Nucleus accumbens (tissue), 56 donors: ENCODE measurements at places on chromosomes 13 and 19.

DNA sequence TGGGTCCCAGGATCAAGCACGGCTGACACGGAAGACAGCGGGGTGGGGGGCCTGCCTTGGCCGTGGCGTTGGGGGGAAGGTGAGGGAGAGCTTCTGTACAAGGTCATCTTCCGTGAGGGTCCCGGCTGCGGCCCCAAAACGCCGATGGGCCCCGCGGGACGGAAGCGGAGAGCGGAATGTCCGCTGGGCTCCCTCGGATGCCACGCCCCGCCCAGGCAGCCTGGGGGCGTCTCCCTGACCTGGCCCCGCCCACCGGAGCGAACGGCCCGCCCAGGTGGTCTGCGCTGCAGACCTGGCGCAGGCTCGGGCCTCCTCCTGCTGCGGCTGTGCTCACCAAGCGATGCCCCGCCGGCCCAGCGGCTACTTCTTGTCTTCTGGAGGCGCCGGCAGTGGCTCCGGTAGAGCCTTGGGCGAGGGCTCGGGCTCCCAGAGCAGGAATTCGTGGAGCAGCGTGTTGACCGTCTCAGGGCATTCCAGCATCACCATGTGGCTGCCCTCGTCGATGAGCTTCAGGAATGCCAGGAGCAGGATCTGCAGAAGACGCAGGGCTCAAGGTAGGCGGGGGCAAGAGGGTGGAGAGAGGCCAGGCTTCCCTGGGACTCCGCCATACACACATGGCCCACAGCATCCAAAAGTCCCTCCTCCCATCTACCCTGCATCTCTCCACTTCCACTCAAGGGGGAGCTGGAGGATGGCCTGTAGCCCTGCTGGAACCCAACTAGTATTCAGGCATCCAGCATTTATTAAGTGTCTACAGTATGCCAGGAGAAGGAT, 10.7 kb downstream of the ABHD8 start:
- peak; percentile 63 for DNase-seq

GRCh38 chr13:27463500-27463899, 13.1 kb upstream of the MTIF3 start:
- DNase-seq: no peak

GRCh38 chr13:21901336-21901735, 230.5 kb downstream of the FGF9 start:
- DNase-seq: no peak

GRCh38 chr19:50697414-50698124, 22.0 kb downstream of the SHANK1 start:
- DNase-seq: no peak

GRCh38 chr19:39111593-39112199, 13.9 kb upstream of the PAK4 start:
- DNase-seq: no peak

DNA sequence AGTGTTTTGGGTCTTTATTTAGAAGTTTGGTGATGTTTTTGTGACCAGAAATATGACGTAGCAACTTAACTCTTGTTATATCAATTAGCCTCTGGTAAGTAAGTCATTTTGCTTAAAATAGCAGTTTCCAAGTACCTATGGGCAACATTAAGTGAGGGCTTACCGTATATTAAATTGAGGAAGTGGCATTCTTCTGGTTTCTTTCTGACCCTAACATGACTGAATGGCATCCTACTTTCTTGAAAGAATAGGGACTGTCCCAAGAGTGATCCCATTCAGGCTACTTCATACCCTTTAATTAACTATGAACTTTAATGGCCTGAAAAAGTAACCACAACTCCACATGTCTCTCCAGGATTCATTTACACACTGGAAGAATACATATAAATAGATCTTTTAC, 106.6 kb downstream of the MZT1 start:
- DNase-seq: no peak

DNA sequence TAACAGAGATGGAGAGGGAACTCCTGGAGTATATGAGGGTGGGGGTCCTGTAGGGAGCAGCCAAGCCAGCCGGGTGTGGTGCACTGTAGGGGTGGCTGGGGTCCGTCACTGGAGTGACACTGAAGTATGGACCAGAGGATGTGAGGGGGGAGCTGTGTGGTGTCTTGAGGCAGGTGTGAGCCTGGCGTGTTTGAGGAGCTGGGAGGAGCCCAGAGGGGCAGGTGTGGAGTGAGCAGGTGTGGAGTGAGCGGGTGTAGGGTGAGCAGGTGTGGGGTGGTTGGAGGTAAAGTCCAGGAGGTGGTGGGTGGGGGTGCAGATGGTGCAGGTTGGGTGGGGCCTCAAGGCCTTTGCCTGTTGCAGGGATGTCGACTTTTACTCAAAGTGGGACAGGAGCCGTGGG, 5.9 kb downstream of the B3GNT8 start:
- DNase-seq: no peak

DNA sequence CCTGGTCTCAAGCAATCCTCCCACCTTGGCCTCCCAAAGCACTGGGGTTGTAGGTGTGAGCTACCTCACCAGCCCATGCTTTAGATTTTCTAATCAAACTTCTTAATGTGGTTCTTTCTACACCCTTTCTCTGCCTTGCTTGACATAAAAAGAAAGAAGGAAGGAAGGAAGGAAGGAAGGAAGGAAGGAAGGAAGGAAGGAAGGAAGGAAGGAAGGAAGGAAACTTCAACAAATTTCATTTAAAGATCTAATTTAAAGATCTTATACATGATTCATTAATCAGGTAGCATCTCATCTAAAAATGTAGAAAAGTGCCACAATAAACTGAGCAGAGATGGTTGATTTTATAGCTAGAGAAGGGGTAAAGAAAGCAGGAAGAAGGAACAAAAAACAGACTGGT, 215.0 kb downstream of the DIAPH3 start:
- no peak for DNase-seq

GRCh38 chr13:110342474-110342873, 35.4 kb downstream of the COL4A2 start:
- no peak for DNase-seq

GRCh38 chr13:110132225-110132982, 174.6 kb downstream of the COL4A1 start:
- DNase-seq: no peak

DNA sequence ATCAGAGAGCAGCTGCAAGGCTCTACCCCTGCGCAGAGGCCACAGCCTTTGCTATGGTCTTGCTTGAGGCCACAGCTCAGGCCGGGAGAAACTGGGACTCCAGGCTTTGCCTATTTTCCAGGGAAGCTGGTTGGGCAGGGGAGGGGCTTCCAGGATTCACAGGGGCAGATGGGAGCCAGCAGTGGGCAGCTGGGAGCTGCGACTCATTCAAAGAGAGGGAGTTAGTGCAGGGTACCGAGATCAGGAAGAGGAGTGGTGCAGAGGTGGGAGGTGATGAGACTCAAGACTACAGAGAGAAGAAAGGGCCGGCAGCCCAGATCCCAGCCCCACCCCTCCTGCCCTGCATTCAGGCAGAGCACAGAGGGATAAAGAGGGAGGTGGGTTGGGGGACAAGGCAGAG, 12.1 kb downstream of the ADGRE5 start:
- DNase-seq: no peak

DNA sequence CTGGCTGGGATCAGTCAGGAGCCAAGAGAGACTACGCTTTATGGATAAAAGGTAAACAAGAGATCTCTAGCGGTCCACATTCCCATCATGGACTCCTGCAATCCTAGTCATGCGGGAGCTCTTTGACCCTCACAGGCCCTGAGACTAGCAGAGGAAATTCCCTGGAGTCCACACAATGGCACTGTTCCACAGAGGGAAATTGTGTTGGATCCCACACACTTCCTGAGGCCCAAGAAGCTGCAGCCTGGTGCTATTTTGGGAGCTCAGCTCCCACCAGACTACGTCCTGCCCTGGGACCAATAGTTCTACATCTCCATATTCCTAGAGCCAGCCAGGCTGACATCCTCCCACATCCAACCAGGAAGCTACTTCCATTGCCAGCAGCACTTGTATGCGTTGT, 2358.4 kb downstream of the PCDH9 start:
- DNase-seq: no peak

DNA sequence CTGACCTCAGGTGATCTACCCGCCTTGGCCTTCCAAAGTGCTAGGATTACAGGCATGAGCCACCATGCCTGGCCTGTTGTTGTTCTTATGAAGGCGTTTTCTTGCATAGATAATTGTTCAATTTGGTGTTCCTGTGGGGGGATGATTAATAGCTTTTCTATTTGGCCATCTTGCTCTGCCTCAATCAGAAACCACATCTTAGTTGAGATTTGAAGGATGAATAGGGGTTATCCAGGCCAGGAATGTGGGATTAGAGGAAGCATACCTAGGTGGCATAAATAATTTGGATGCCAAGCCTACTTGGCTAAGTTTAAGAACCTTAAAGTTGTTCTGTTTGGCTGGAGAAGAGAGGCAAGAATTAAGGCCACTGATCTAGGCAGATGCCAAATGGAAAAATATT, 44.4 kb downstream of the CCNA1 start:
- DNase-seq: no peak

DNA sequence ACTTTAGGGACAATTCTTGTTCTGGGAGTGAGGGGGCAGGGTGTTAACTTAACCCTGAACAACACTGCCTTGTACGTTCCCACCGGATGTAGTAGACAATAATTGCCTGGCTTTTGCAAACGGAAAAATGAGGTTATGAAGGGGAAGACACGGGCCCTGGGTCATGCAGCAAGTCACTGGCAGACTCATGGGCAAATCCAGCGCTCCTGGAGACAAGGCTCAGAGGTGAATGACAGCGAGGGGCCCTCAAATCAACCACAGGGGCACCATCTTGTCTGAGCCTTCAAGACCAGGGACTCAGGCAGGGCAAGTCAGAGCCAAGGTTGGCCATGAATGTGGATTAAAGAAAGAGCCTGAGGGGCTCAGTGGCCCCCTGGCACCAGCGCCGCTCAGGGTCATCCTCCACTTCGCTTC, 2.8 kb downstream of the RASA3 start:
- DNase-seq: no peak

DNA sequence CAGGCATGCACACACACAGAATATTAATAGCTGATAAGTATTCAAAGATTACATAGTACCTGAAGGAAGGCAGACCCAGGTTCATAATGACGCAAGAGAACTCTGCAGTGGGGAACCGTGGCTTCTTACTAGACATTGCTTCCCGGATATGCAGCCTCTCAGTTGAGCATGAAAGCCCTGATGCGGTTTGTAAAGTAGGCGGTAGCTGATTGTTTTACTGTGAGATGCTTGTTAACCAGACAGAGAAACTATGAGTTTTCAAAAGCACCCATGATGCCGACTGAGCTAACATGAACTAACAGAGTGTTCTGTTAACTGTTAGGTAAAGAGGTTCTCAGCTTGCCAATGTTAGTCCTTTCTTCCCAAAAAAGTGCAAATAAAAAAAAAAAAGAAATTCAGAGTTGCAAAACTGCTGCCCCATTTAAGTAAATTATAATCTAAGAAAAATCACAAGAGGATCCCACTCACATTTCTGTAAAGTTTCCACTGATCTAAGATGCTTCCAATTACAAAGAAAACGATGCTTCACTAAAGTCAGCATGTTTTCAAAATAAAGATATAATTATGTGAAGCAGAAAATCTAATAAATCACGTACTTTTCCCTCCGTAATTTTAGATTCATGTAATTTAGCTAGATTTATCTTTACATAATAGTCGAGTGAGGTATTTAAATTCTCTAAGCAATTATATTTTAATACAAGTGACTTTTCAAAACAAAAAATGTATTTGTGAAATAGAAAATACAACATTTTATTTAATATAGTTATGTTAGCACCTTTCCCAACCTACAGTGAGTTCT, 2.2 kb downstream of the FLT1 start:
- no peak for DNase-seq

DNA sequence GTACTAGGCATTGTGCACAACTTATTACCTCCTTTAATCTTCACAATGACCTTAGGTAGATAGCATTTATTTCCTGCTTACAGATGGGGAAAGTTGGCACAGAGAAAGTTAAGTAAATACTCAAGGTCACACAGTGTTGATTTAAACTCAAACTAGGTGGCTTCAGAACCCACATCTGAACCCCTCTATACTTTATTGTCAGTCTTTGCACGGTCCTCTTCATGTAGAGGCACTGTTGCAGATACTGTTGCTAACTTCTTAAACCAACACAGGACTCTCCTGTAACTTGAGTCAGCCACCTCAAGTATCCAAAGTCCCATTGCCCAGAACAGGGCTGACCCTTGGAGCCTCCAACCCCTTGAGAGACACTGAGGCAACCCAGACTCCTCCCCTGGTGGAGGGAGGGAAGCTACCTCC, 48.8 kb downstream of the FRY start:
- DNase-seq: no peak

GRCh38 chr13:51156648-51157047, 45.6 kb upstream of the C13orf42 start:
- DNase-seq: no peak

- peak; percentile 48 for DNase-seq
These were observed 412.6 kb downstream of the KCTD12 start for GRCh38 chr13:76473552-76474134.

DNA sequence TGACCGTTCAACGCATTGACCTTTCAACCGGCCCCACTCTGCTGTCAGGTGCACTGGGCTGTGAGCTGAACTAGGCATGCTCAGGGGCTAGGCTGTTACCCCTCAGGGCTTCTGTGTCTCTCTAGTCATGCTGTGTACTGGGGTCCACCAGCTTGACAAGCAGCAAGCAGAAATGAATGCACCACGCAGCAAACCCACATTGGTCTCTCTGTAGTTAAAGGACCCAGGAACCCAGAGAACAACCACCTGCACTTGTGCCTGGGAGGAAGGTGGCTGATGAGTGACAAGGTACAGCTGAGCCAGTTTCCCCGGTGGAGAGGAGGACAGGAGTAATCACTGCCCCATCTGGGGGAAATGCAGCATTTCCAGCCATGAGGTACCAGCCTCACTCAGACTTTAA, 159.9 kb downstream of the USP12 start:
- DNase-seq: no peak
